ENCODE measurements at places on chromosomes 12 and 14.

- no peak for DNase-seq
Observed at GRCh38 chr14:57652769-57653168, 159.1 kb upstream of the CCDC198 start.

- DNase-seq: no peak
Observed at GRCh38 chr14:51014625-51015024, 70.3 kb upstream of the PYGL start.

GRCh38 chr12:117457189-117457588, 95.8 kb upstream of the NOS1 start:
- DNase-seq: no peak

DNA sequence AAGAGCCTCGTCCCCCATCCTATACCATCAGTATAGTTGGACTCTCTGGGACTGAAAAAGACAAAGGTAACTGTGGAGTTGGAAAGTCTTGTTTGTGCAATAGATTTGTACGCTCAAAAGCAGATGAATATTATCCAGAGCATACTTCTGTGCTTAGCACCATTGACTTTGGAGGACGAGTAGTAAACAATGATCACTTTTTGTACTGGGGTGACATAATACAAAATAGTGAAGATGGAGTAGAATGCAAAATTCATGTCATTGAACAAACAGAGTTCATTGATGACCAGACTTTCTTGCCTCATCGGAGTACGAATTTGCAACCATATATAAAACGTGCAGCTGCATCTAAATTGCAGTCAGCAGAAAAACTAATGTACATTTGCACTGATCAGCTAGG, 13.6 kb downstream of the ARHGAP5 start:
- DNase-seq: no peak

- DNase-seq: no peak
Observed at GRCh38 chr14:73014105-73014504, 12.8 kb downstream of the ZFYVE1 start.

- no peak for DNase-seq
Observed at GRCh38 chr12:66072135-66072534, 58.4 kb downstream of the LLPH start.

DNA sequence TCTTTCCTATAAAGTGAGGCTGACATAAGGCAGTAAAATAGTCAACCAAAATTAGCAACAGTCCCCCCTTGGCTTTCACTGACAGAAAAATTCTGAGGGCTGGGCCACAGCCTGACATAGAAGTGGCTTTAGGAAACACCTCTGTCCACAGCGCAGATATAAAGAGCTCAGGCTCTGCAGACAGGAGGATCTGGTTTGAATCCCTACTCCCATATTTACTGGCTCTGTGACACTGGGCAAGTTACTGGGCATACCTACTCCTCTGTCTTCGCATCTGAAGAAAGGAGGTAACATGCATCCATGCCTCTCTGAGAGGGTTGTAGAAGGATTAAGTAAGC, 95.3 kb downstream of the STXBP6 start:
- no peak for DNase-seq

DNA sequence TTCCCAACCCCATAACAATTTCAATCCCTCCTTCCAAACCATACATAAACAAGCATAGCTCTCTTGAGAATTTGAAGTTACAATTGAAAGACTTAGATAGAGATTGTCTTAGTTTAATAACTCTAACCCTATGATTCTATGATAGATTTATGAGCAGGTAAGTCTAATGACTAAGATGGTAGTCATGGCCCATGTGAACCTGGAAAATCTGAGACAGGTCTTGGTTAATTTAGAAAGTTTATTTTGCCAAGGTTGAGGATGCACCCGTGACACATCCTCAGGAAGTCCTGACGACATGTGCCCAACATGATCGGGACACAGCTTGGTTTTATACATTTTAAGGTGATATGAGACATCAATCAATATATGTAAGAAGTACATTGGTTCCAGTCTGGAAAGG, 248.8 kb downstream of the KCNH5 start:
- no peak for DNase-seq

DNA sequence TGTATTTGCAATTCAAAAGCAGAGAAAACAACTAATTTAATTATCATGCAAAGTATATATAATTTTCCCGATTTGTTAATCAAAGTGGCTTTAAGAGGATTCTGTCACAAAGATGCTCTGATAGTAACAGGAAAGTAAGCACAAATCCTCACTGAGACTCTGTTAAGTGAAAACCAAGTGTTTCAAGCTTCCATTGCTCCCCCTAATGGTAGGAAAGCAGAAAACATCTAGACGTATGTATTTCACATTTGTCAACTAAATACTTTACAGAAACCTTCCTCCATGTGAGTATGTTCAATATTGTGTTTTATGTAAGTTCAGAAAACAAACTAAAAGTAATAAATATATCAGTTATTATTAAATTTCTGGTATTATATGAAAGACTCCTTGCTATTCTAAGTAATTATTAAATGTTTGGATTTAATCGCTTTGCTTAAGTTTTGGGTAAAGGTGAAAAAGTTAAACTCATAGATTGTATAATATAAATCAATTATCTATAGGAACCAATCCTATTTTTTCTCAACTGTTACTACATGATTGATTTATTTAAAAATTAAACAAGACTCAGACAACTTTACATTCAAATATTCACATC, 1.5 kb upstream of the NTS start:
- DNase-seq: peak; percentile 74

GRCh38 chr14:61470261-61470960, 149.0 kb downstream of the PRKCH start:
- DNase-seq: no peak

DNA sequence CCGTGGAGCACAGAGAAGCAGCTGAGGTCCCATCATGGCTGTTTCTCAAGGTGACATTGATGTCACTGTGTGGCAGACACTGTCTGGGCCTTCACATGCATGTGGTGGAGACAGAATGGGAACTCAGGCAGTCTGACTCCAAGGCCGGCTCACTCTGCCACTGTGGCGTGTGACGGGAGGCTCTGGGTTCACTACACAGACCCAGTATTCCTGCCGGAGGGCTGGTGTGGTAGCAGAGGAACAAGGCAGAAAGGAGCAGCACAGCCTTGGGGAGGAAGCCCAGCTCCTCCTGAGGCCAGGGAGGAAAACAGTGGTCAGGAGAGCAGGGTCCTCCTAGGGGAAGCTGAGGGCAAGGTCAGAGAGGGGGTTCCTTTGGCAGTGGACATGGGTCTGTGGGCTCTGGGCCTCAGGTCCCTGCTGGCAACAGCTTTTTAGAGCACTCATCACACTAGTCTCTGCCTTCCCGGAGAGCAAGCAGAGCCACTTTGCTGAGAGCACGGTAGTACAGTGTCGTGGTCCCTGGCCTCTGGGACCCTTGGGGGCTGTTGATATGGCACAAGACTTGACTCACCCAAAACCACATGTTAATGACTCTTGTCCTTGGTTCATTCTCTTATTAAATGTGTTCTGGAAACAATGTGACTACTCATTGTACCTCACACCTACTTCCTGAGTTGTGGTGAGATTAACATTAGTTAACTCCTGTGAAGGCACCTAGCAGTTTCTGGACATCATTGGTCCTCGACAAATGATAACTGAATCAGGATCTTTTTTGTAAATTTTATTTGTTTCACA, 21.3 kb downstream of the DCAF4 start:
- no peak for DNase-seq

DNA sequence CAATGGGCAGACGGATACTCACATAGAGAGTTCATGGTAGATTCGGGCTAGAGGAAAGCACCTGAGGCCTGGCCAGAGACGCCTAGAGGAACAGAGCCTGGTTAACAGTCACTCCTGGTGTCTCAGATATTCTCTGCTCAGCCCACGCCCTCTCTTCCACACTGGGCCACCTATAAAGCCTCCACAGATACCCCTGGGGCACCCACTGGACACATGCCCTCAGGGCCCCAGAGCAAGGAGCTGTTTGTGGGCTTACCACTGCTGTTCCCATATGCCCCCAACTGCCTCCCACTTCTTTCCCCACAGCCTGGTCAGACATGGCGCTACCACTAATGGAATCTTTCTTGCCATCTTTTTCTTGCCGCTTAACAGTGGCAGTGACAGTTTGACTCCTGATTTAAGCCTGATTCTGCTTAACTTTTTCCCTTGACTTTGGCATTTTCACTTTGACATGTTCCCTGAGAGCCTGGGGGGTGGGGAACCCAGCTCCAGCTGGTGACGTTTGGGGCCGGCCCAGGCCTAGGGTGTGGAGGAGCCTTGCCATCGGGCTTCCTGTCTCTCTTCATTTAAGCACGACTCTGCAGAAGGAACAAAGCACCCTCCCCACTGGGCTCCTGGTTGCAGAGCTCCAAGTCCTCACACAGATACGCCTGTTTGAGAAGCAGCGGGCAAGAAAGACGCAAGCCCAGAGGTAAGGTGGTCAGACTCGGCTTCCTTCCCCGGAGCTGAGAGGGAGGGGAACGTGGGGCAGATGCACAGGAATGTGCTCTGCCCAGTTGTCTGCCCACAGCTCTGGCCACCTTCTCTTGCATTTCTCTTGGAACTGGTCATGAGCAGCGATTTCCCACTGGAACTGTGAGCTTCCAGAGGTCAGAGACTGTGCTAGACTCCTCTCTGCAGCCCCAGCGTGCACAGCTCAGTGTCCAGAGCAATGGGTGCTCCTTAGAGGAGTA, at the start of gene CD4:
Gene CD4, plus strand, starts transcription at position 557 of the 953 bp plus-strand sequence. CDS start 10,611 bp downstream, outside the sequence.
- DNase-seq: no peak

DNA sequence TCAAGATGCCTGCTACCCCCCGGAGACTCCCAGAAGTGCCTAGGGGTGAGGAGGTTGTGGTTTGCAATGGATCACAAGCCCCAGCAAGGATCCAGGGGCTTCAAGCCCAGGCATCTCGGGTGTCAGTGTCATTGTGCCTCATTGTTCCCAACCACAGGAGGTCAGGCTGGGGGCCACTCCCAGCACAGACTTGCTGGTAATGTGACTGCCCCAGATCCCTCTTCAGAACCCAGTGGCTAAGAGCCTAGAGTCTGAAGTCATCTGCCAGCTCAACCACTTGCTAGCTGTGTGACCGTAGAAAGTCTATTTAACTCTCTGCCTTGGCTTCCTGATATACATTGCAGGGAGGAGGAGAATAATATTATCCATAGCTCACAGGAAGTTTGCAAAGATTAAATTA, 7.7 kb upstream of the ASB2 start:
- no peak for DNase-seq

DNA sequence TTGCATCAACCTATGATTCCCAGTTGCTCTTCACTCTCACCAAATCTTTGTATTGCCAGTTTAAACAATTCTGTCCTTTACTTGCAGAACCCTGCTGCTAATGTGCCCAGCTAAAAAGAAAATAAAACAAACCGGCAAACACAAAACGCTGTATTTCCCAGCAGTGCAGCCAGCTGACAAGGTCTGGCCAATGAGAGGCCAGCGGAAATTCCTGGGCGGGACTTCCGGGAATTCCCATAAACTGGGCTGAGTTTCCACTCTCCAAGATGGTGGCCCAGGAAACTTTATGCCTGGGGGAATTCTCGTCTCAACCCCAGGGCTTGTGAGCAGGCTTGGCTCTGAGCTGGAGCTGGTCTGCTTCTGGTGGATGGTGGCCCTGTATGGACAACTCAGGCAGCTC, 807.3 kb upstream of the TMEM132C start:
- no peak for DNase-seq

DNA sequence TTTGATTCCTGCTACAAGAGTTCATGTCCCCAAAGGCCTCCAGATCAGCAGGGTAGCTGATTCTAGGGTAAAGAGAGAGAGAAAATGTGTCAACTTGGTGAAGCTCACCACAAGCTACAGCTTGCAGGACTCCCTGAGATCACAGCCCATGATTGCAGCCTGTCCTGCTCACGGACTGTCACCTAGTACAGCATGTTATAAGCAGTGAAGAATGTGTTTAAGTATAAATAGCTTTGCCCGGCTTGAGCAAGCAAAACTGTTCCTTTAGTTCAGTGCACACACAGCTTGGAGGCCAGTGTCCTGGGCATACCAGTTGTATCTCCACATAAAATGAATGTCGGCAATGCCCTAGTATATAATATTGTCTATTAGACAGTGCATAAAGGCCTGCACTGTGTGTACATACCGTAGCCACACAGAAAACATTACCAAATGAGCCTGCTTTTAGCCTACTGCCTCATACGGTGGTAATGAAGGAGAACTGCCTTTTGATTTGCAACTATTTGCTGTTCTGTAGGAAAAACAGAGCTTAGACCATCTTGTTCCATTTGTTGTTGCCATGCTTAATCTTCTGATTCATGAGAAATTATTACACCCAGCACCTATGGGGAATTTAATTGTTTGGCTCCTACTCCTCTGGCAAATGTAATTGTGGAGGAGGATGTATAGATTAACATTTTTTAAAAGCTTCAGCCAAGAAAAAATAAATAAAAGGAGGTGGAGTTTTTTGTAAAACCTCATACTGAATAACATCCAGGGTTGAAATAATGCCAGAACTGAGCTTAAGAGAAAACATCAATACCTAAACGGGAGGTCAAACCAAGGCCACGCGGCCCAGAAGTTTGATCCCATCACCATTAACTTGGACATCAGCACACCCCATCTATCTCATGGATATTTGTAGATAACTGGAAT, 108.1 kb upstream of the G2E3 start:
- peak; percentile 67 for DNase-seq

GRCh38 chr12:9761419-9761781, 699 bp upstream of the CD69 start:
- no peak for DNase-seq

- DNase-seq: no peak
Observed at GRCh38 chr12:65535946-65536345, 257.5 kb downstream of the MSRB3 start.

GRCh38 chr14:98477935-98478334, 794.1 kb downstream of the BCL11B start:
- DNase-seq: no peak

DNA sequence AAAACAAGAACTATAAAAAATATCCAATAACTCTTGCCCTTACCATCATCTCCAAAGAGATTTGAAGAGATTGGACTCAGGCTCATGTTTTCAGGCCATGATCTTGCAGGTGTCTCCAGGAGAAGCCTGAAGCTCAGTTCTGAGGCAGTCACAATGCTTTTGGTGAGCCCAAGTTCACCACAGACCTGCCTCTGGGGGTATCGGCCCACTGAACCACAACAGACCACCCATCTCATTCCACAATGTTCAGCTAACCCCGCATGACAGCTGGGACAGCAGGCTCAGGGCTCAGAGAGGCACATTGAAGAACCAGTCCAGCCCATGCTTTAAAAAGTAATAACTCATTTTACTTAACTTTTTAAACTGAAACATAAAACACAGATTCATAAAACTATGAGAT, 28.3 kb upstream of the APOLD1 start:
- DNase-seq: no peak

DNA sequence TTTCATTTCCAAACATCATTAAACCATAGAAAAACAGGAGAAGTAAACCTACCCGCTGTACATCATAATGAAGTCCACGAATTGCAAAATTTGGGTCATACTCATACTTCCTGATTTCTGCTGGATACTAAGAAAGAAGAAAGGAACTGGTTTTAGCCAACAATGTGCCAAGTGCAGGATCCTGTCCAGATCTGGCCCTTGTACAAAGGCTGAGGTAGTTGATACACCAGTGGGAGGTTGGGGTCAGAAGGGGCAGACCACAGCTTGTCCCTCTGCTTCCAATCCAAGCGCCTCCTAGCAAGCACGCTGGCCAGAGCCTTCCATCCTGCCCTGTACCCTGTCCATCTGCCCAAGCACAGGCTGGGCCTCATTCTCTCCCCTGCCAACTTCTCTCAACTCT, 34.2 kb downstream of the NT5DC3 start:
- DNase-seq: no peak
